ENCODE measurements at places on chromosomes 6 and 20.
A peak's percentile ranks its signal among the peaks of the same experiment; 100 is the strongest.

DNA sequence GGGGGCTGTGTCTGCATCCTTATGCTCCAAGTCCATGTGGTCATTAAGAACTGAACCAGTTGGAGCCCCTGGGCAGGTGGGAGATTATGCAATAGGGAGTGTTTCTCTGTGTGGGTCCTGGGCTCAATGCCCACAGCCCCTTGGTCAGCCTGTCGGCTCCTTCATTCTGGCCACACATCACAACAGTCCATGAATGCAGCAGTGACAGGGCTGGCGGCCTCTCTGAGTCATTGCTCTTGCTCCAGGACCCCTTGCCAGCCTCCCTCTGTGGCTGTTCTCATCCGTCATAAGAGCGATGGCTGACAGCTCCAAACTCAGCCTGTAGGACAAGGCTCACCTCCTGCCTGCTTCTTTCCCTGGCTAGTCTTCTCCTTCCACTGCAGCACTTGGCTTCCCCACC is 609.5 kb upstream of the CDH4 start:
- DNase-seq = no peak

DNA sequence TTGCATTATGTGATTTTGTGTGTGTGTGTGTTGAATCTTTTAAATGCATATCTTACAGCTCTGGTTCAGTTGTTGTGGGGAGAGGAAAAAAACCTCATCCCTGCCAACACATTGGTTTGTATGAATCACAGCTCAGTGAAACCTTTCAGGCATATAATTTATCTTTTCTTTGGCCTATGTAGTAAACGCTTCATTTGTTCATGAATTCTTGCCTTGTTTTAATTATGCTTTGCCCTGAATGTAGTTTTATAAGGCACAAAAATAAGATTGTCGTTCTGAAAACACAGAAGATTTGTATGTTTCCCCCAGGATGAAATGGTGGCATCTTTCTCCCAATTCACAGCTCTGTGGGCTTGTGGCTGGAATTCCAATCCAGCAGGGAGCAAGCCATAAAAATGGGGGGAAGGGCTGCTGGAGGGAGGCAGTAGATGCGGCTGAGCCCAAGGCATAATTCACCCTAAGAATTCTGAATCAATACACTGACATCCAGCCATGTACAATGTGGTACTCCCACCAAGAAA is 45.1 kb downstream of the BCAS1 start:
- peak; percentile 6 for DNase-seq

DNA sequence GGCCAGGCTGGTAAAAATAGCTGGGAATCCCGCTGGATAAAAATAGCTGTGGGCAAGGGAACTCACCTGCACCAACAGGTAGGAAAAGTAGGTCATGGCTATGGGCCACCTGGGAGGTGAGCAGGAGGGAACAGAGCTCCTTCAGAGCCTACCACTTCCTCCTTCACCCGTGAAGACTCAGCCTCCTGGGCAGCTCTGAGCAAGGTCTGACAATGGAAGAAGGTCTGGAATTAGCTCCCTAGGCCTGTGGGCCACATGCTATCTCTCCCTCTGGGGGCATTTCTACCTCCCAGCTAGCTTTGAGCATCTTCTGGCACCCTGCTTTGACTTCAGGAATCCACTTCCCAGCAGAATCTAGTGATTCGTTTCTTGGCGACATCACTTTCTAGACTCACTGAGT is 153.9 kb downstream of the MRPL14 start:
- DNase-seq = no peak

- no peak for DNase-seq
Observed at GRCh38 chr6:43290905-43291355, 7.1 kb upstream of the SLC22A7 start.

DNA sequence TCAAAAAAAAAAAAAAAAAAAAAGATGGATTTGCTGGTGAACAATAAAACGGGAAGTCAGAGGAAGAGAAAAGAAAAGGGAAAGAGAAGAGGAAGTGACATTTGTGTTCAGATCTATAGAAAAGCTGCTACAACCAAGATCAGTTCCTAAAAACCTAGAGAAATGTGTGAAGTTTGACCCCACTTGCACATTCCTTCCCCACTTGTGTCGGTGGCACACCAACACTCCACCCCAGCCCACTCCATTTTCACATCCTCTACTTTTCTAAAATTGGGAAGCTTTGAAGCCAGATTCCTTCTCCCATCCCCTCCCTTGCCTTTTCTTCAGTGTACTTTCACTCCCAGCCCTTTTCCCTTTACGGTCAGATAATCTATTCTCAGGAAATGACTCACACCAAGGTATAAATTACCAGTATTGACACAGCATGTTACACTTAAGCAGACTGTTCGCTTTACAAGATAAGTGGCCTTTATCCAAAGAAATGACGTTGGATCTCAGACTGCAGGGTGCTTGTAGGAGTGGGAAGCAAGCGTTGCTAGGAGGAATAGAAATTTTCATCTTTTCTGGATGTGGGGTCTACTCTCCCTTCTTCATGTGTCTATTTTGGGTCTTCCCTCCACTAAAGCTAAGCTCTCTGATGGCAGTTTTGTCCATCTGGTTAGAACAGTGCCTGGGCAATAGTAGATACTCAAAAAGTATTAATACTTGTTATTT is 92.5 kb upstream of the ADGRF1 start:
- peak; percentile 97 for DNase-seq

DNA sequence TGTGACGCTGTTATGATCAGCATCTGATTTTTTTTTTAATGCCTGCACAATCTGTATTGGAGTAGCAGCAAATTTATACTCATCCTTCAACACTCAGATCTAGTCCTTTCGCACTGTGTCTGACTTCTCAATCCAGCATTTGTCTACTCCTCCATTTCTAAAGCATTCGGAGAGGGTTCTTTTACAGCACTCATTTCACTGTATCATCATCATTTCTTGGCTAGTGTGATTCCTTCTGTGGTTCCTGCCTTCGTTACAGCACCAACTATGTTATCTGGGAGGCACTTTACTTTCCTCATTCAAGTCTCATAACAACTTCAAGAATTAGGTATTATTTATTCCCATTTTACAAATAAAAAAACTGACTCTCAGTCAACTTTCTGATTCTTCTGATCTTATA is 18.0 kb downstream of the NUDT3 start:
- no peak for DNase-seq

DNA sequence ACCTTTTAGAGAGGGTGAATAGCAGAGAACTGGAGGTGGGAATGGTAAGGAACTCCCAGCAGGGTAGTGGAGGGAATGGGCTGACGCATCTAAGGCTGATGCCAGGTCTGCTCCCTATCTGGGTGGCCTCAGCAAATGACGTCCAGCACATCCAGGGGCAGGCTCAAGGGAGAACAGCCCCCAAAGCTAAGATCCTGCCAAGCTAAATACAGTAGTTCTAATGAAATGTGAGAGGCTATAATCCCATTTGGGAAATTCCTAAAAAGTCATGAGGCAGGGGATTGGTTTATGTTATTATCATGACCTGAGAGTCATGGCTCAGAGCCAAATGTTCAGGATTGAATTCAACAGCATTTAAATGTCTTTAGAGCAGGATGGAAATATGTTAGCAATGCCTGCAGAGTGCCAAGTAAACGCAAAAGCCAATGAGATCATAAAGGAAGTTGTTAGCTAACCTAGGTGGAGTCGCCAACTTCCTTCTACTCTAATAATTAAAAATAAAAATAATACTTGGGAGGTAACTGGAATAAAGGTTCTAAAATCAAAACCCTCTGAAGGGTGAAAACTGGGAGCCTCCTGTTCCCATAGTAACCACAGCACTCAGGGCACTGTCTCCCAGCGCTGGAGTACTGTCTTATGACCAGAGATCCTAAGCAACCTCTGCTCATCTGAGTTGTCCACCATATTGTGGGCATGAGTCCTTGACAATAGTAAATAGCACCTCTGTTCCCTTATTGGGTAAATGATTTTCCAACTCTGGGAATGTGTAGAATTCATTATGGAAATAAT is 34.8 kb downstream of the IYD start:
- peak; percentile 92 for DNase-seq

DNA sequence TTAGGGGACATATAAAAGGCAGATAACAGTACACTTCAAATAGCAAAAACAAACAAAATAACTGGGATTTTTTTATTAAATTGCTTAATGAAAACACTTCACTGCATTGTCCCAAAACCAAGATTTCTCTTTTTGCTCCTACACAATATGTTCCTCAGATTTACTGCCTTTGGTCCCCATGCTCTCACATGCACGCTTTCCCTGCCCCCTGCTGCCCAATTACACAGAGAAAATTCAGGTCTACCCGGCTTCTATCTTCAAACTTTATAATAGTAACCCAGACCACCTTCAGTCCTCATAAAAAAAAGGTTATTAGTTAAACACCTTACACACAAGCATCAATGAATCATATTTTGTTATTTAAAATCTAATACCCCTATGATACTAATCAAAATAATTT is 673.8 kb upstream of the HS3ST5 start:
- no peak for DNase-seq

DNA sequence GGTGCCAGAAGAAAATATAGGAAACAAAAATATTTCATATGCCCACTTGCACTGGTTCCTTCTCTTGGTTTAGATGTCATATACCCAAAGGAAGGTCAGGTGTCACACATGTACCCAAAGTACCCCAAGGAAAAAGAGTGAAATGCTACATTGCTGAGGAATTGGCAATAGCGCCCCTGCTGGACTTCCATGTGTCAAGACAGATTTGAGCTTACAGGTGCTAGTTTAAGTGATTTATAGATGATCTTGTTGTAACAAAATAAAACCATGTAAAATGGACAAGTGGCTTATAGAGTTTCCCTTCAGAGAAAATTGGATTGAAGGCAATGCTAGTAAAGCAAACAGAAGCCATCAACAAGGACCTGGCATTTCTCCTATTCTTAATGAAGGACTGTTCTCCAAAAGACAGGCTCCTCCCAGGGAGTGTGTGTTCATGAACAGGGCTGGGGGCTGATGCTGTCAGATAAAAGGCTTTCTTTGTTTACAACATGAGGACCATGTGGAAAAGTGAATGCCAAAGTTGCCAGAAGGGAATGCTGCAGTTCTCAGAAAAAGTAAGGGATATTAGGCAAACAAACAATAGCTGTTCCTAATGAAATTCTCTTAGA is 64.3 kb upstream of the PAK5 start:
- DNase-seq = peak; percentile 12
